ENCODE measurements at places on chromosomes 1 and 21. TPM values are rescaled to one million over a fixed set of nuclear protein-coding genes. Genes with fewer than 3 reads are reported as not detected.

The VSIG8 gene
- total RNA-seq = not detected

The FMN2 gene
- total RNA-seq = 1.0 TPM

DNA sequence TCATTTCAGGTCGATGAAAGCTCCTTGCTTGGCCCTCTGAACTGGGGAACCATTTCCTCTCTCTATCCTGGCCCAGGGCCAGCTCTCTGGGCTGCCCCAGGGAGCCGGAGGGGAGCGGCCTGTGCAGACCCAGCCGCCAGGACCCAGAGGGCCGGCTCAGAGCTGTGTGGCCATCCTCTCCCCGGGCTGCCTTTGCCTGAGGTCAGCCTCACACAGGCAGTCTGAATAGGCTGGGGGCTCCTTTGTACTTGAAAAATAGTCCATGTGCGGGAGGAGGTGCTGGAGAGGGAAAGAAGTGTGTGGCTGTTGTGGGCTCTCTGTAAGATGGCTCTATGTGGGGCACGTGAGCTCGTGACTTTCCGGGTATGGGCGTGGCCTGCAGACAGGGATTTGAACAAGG lies 275.1 kb upstream of the VAMP3 start:
- DNase-seq = no peak

DNA sequence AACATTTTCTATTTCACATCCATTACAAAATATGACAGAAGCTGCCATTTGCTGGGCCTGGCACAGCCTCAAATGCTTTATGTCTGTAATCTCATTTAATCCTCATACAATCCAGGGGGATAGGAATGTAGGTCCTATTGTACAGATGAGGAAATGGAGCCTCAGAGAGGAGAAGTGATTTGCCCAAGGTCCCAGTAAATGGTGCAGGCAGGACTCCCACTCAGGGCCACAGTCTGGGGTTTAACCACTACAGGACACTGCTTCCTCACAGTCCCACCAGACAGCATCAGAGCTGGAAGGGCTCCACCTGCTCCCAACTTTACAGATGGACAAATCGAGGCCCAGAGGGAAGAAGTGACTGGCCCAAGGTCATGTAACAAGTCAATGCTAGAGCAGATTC lies 20.6 kb upstream of the RNF19B start:
- DNase-seq = no peak

DNA sequence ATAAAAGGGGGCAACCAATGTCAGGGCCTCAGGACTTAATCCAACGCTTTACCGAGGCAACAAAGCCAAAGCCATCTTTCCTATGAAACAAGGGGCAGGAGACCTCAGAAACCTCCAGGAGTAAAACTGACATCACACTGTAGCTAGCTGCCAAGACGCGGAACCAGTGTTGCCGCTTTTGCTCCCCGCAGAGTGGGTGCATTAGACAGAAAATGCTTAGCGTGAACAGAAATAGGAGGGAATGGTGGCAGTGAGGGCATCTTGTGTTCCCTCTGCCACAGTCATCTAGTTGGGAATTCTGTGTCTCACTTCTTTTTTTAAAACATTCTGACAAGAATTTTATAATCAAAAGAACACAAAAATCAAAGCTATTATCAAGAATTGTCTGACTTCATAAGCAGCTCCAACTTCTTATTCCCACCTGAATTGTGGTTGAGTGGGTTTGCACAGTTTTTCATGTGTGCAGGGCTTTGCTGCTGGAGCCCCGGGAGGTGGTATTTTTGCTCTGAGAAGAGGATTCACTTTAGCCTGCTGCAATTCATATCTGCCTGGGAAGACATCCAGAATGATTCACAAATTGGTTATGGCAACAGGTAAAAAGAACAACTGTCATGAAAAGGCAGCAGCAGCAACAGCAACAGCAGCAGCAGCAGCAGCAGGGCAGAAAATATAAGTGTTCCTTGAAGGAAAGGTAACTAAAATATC lies 82.2 kb upstream of the DIRAS3 start:
- DNase-seq = no peak

Measured in upper lobe of left lung (tissue), 6 donors.